ENCODE measurements at places on chromosomes 4 and X.

DNA sequence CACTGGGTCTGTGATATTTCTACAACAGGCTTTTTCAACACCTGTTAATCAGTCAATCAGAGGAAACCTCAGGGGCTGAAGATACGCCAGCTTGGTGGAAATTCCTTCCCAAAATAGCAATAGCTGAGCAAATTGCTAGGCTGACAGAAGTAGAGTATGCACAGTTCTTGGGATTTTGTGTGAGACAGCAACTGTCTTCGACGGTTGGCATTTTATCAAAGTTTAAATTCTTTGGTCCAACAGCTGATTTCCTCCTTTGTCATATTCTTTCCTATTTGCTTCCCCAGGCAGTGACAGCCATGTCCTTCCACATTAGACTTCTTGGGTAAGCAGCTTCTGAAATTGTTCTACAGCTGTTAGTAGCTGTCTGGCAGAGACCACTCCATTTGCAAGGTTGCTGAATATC is 8.0 kb upstream of the PALLD start:
- no peak for DNase-seq

GRCh38 chrX:65601530-65602220 is 65.8 kb upstream of the MSN start:
- peak; percentile 28 for DNase-seq

DNA sequence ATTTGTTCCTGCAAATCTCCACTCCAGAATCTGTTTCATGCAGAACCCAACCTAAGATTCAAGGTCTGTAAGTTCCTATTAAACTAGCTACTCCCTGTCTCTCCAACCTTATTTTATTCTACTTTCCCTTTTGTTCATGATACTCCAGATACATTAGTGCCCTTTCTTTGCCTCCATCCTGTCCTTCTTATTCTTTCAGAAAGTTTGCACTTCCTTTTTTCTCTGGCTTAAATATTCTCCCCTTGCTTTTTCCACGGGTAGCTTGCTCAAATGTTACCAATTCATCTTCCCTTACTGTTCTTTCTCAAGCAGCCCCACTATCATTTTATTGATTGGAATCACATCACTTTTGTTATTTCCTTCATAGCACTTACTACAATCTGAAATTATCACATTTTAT is 72.1 kb downstream of the CAMK2D start:
- DNase-seq = no peak

DNA sequence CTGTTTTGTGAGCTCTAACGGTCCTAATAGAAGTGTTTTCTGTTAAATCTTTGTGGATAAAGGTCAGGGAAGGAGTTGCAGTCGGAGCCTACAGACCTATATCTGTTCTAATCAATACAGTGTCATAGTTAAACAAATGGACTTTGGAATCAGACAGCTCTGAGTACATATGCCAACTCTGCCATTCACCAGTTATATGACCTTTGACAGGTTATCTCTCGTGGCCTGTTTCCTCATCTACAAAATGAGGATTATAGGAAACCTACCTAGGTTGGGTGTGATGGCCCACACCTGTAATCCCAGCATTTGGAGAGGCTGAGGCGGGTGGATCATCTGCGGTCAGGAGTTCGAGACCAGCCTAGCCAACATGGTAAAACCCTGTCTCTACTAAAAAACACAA is 89.7 kb downstream of the MID1IP1 start:
- no peak for DNase-seq

DNA sequence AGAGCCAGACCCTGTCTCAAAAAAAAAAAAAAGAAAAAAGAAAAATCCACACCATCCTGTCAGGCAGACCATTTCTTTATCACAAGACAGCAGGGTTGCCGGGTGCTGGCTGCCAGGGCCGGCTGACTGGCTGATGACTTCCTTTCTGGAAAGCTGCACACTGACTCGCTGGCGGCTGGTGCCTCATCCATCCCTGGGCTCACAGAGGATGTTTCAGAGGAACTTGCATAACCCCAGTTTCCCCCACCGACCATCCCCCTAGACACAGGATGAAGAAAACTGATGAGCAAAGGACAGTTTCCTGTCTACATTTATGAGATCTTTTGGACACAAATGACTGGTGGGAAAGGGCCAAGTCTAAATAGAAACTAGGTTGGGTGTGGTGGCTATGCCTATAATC is 14.1 kb downstream of the HPSE start:
- no peak for DNase-seq

GRCh38 chrX:53116101-53116500 is 22.2 kb downstream of the KANTR start:
- no peak for DNase-seq

- no peak for DNase-seq
Measured at GRCh38 chrX:34631479-34632220, 25.4 kb downstream of the TMEM47 start.

- DNase-seq = no peak
Measured at GRCh38 chr4:176438401-176438800, 118.6 kb downstream of the SPCS3 start.

DNA sequence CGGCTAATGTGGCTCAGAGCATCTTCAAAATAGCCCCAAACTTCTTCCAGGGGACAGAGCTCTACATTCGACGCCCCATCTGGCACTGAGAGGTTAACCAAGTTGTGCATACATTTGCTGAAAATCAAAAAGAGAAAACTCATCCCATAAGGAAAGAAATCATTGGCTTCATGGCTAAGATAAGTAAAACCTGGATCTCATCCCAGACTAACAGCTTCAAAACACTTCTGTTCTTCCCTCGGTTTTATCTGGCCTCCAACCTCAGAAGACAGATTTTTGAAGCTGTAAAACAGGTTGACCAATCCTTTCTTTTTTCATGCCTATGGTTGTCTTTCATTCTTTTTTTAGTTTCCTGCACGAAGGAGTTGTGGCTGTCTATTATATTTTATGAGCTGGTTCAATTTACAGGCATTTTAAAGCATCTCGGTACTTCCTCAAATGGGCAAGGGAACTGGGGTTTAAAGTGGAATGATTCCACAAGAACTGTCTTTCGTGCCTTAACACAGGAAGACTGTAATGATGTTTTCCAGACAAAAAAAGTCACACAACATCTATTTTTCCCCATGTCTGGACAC is 107.6 kb downstream of the DLG3 start:
- DNase-seq = no peak

DNA sequence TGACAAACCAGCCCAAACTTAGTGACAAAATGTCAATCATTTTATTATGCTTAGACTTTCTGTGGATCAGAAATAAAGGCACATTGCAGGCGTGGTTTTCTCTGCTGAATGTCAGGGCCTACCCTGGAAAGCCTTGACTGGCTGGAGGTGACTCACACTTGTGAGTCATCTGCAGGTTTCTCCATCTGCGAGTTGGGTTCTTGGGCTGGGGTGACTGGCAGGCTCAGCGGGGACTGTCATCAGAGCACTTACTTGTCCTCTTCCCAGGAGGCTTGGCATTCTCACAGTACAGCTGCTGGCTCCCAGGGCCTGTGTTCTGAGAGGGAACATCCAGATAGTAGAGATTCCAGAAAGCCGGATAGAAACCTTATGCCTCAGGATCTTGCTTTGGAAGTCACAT is 153.8 kb upstream of the AGA start:
- DNase-seq = no peak

DNA sequence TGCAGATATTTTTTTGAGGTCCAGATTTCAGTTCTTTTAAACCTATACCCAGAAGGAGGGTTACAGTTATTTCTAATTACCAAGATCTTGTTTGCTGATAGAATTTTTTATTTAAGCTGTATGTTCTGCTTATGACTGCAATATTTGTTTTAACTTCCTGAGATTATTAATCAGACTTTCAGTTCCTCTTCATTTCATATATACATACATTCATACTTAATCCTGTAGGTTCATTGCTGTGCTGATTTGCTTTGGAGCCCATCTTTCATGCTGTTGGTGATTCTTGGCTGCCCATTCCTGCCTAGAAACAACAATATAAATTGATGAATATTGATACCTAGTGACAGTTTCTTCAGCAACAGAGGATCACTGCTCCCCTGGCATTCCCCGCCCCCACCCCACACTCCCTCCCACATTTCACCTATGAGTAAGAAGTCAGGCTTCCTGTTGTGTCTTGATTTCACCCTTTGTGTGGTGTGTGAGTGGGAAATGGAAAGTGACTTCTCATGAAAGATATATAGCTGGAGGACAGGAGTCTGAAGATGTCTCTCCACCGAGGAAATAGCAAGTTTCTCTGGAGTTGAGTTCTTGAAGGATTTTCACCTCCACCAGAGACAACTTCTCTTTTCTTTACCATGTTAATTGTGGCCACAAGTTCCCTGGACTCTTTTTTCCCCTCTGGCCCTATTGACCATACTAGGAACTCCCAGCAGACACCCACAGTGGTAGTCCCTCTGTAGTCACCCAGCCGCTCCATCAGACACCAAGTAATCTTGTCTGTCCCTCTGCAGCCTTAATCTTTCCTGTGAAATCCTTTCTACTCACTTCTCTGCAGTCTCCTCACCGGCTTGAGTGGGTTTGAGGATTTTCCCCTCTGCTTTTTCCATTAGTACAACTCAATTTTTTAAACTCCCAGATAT is 118.4 kb downstream of the ASB9 start:
- DNase-seq = no peak

DNA sequence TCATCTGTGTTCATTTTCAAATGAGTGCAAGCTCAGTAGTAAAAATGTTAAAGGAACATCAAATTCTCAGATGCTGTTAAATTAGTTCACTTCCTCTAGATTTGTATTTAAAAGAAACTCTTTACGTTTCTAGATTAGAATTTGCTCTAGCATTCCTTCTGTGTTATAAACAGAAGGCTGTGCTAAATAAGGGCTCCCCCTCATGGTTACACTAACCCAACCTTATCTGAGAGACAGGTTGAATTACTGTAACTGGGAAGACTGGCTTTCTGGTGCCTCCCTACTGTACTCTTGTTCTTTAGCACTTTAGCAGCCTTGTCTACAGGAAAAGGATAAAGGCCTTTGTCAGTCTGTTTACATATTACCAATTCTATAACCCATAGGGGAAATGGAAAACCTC is 56.8 kb downstream of the RXFP1 start:
- DNase-seq = no peak

- no peak for DNase-seq
Measured at GRCh38 chr4:1195109-1195671, 22.8 kb upstream of the SPON2 start.

- DNase-seq = no peak
Measured at GRCh38 chr4:168221301-168221700, 97.3 kb downstream of the DDX60 start.

- no peak for DNase-seq
Measured at GRCh38 chr4:174358410-174358809, 74.7 kb downstream of the CEP44 start.

DNA sequence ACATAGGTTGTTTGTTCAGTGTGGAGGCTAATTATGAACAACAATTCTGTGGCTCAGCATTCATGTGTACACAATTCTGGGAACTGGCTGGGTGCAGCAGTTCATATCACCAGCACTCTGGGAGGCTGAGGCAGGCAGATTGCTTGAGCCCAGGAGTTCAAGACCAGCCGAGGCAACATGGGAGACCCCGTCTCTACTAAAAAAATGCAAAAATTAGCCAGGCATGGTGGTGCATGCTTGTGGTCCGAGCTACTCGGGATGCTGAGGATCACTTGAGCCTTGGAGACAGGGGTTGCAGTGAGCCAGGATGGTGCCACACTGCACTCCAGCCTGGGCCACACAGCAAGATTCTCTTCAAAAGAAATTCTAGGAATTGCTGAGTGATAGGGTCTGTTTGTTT is 4.5 kb upstream of the PPP2R2C start:
- no peak for DNase-seq

DNA sequence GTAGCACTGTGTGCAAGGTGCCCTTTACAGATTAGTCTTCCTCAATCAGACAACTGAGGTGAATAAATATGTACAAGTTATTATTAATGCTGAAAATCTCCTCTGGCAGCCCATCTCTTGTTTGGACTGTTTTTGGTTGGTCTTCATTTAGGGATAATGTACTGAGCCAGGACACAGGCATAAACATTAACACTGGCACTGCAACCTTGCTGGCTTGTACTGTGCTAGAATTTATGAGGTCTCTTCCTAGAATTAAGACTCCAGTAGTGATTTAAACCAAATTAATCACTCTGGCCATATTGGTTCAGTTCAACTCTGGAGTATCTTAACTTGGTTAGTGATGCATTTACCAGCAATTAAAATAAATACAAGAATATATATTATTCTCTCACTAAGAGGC is 244.7 kb upstream of the GK2 start:
- DNase-seq = no peak

DNA sequence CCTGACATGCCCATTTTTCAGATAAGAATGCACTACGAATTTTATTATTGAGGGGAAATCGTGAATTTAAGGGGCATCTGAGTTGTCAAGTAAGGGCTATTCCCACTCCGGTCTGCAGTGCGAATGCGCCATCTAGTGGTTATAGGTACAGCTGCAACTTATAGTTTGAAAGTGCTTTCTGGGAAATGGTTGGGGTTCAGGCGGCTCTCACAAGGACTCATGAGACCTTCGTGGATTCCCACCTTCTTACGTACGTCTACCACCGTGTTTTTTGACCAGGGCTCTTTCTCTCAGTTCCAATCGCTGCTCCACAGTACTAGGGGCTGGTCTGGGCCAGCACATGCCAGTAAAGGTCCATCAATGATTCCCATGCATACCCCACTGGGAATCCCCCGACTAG is 12.3 kb downstream of the MSL3 start:
- DNase-seq = no peak

- DNase-seq = no peak
Measured at GRCh38 chr4:6884341-6884870, 25.2 kb upstream of the TBC1D14 start.

DNA sequence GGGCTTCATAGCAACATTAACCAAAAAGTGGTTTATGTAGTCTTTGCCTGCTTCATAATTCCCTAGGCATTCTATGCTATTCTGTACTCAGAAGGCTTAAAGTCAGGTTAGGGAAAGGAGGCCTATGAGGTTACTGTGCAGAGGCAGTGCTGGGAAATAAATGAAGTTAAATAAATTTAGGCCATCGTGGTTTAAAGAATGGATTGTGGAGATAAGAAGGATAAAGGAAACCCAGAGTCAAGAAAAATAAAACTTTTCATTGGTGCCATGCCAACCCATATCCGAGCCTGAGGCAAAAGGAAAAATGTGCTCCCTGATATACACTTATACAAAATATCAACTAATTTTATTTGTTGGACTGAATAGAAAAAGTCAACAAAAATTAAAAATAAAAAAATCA is 70.2 kb downstream of the AR start:
- DNase-seq = no peak

- no peak for DNase-seq
Measured at GRCh38 chr4:183320211-183321059, at the start of gene CLDN22. Gene CLDN22 (minus strand): TSS chr4:183320276. CDS start chr4:183320218, 58 bp downstream.
